ENCODE measurements at places on chromosomes 6 and 20. TPM values are rescaled to one million over a fixed set of nuclear protein-coding genes. Genes with fewer than 3 reads are reported as not detected.

GRCh38 chr20:35489717-35490116 lies 34.3 kb downstream of the CEP250 start:
- no peak for DNase-seq

DNA sequence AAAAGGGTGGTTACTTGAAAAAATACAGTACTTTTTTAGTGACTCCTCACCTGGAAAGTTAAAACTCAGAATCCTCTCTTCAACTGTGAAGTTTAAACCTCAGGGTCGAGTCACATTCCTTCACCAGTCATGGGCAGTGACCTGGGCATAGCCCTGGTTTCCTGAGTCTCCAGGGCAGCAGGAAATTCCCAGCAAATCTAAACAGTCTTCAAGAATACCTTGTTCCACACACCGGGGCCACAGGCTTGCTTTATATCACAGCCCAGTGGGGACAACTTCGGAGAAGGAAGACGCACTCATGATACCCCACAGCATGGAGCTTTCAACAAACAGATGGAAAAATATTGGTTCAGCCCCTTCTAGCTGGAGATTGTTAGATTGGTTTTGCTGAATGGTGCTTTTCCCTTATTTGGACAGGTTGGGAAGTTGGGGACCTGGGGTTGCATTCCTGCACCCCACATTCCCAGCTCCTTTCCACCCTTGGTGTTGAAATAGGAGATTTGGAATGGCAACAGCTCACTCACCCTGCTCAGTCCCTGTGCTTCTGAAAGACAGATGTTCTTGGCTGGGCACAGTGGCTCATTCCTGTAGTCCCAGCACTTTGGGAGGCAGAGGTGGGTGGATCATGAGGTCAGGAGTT lies 113.0 kb upstream of the TMEM170B start:
- no peak for DNase-seq

GRCh38 chr6:42269553-42269952 lies 51.9 kb upstream of the MRPS10 start:
- DNase-seq: no peak

DNA sequence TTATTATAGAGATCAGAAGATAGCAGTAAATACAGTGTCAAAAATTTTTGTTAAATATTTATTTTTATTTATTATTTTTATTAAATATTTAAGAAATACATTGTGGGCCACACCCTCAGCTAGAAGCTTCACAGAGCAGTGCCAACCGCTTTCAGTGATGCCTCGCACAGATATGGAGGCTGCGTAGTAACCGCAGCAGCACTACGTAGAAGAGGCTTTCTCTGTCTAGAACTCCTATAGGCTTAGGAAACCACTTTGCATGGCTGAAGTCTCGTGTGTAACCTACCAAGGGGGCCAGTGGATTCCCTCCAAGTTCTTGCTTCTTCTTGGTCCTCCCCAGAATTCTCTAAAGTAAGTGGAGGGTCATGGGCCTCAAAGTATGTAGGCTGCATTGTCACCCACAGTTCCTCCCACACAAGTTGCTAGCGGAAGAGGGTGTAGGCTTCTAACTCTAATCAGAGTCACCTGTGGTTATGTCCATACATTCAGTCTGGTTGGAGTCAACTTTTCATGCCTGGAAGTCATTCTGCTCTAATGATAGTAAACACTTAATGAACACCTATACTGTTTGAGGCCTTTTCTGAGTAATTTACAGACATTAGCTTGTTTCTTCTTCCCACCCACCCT lies 285.6 kb downstream of the CDKAL1 start:
- no peak for DNase-seq

DNA sequence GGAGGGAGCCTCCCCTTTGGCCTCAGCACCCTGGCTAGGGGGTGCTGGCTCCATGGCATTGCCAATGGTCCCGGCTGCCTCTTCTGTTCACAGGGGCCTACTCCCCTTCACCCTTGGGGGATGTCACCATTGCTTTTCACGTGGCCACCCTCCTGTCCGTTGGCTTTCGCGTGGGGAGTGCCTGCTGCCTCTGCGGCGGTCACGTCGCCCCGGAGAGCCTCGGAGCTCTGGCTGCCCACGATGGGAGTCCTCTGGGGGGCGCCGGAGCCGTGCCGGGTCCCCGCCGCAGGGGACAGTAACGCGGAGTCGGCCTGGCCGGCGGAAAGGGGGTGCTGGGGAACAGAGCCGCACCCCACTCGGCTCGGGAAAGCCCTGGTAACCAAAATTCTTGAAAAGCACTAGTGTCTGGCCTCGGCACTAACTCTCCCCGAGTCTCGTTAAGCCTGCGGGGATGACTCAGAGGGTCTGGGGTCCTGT lies 661 bp upstream of the HEBP2 start:
- DNase-seq: peak; percentile 52

DNA sequence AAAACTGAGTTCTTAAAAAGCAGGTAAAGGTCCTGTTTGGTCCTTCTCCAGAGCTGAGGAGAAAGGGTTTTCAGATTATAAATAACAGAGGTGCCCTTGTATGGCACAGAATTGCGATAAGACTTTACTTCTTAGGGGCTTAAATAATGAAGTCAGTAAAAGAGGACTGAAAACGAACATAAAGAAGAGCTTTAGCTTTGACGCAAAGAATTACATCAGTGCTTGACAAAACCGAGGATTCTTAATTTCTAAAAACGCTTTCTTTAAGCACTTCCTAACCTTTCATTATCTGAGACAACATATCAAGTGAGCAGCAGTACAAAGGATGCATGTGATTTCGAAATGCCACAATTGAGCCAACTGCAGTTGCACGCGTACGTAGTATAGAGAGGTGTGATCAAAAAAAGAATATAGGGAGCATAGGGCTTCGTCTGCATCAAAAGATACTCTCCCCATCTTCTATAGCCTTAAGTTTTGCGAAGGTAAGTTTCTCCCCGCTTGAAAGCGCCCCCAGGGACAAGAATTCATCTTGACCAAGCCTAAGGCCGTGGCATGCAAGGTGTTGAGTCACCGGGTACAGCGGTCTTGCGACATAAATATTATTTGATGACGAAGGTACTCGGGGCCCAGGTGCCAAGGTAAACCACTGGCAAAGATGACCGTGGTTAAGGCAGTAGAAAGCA lies 778 bp upstream of the LOC128125822 start:
- DNase-seq: peak; percentile 87

Gene AFG1L
- polyA plus RNA-seq: 2.8 TPM

Gene COMMD7
- 38.9 TPM for polyA plus RNA-seq

GRCh38 chr6:168871642-168872315 lies 381.9 kb downstream of the THBS2 start:
- DNase-seq: no peak

GRCh38 chr20:10080574-10080973 lies 45.8 kb downstream of the ANKEF1 start:
- no peak for DNase-seq

GRCh38 chr20:52426856-52427255 lies 235.3 kb upstream of the ZFP64 start:
- DNase-seq: no peak

- no peak for DNase-seq
Measured at GRCh38 chr6:169972101-169972651, 220.8 kb downstream of the ERMARD start.

DNA sequence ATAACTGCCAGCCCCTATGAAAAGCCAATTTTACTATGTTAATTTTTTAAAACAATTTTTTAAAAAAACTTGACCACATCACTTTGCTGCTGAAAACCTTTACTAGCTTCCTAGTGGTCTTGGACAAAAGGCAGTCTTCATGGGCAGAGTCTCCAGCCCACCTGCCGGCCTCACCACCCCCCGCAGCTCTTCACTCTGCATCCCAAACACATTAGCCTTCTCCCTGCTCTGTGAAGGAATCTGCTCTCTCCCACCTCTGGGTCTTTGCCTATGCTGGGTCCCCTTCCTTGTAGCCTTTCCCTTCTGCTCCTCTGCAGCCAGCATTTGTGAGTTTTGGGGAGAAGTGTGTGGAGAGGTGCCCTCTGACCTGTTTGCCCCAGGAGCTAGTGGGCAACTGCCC lies 170.7 kb upstream of the MLN start:
- no peak for DNase-seq

GRCh38 chr6:111585974-111586315 lies 19.7 kb downstream of the TRAF3IP2 start:
- DNase-seq: no peak

Data from CD14-positive monocyte (primary cell).